ENCODE measurements at places on chromosomes 2 and 18.

DNA sequence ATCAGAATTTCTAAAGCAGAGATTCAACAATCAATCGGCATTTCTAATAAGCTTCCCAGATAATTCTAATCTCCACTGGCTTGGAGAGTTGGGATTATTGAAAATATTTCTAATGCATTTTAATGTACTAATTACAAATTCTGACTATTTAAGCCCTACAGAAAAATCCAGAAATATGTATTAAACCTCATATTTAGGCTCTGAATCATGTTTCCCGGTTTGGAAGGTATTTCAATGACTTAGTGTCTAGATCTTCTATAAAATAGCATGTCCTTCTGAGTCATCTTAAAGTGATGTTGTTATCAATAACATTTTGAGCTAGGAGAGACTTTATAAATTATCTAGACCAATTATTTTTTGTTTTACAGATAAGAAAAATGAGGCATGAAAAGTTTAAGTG, 258.8 kb upstream of the NRXN1 start:
- DNase-seq: no peak

DNA sequence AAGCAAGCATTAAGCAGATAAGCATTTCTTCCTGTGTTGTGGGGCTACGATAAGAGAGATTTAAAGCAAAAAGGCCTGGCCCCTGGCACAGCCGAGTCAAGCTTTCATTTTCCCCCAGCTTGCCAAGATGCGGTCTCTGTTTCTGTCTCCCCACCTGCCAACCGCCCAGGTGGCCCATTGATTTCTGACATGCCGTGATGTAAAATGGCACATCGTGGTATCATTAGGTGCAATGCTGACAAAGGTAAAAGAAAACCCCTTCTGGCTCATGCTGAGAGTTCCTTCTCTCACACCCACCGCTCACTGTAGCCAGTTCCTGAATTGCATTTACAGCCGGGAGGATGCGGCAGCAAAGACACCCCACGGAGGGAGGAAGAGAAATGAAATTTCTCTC, 62.8 kb downstream of the BOD1L2 start:
- no peak for DNase-seq

- no peak for DNase-seq
These were observed 137.5 kb downstream of the LYPD6B start for GRCh38 chr2:149175956-149176355.

- DNase-seq: no peak
These were observed 389.6 kb downstream of the TRIB2 start for GRCh38 chr2:13106302-13106701.

DNA sequence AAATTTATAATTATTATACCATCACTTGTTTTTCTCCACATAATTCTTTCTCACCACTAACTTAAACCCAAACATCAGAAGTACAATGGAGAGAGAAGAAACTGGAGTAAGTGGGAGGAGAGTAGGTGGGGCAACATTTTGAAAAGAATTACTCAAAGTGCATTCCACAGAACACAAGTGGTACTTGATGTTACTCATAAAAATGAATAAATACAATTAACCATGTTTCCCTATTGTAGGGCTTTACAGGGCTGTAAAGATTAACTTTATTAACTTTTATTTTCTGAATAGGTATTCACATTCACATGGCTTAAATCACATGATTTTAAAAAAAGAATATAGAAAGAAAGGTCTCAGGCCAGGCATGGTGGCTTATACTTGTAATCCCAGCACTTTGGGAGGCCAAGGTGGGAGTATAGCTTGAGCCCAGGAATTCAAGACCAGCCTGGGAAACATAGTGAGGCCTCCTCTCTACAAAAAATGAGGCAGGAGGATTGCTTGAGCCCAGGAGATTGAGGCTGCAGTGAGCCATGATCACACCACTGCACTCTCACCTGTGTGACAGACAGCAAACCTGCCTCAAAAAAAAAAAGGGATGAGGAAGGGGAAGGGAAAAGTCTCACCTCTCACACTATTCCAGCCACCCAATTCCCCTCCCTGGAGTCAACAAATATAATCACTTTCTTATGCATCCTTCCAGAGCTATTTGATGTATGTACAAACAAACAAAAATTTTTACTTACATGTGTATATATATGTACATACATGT, 47.1 kb downstream of the KCNG3 start:
- DNase-seq: no peak

DNA sequence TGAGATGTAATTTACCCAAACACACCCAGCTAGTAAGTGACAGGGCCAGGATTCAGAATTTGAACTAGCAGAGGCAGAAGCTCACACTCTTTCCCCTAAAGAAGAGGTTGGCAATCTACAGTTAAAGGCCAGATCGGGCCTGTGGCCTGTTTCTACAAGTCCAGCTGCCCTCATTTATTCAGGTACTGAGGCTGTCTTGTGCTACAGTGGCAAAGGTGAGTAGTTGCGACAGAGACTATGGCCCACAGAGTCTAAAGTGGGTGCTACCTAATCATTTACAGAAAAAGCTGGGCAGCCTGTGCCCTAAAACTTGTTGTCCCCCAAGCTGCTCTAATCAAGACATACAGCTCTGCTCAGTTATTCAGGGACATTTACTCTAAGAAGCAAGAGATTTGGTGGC, 86.8 kb downstream of the RTN4 start:
- no peak for DNase-seq

- no peak for DNase-seq
These were observed 30.4 kb upstream of the KLHL29 start for GRCh38 chr2:23354554-23354953.

GRCh38 chr18:59633961-59634485, 63.2 kb downstream of the CCBE1 start:
- DNase-seq: no peak

GRCh38 chr18:31648966-31649429, 35.4 kb downstream of the B4GALT6 start:
- DNase-seq: no peak

- no peak for DNase-seq
These were observed 151.1 kb downstream of the GALNT1 start for GRCh38 chr18:35732636-35733035.

GRCh38 chr18:76260941-76261472, 234.0 kb downstream of the ZNF516 start:
- no peak for DNase-seq

DNA sequence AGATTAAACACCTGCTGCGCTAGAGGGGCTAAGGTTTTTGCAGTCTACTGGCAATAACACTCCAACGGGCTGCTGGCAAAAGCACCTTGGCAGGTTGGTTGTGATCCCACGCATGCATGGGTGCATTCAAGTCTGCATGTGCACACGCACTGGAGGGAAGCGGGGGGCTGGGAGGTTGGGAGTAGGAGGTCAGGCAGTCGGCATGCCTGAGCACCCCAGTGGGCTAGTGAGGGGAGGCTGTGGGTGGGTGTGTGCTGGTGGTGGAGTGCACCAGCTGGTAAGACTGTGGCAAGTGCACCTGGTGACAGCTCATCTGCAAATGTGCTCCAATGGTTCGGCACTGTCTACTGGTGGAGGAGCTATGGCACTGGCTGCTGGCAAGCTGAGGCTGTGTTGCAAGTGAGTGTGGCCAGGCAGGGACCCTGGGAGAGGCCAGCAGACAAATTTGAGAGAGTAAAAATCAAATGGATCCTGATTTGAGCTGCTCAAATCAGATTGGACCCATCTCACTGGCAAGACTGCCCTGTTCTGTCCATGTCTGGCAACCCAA, 460.6 kb upstream of the DSEL start:
- no peak for DNase-seq

GRCh38 chr18:55695091-55695490, 107.1 kb upstream of the TCF4 start:
- no peak for DNase-seq

DNA sequence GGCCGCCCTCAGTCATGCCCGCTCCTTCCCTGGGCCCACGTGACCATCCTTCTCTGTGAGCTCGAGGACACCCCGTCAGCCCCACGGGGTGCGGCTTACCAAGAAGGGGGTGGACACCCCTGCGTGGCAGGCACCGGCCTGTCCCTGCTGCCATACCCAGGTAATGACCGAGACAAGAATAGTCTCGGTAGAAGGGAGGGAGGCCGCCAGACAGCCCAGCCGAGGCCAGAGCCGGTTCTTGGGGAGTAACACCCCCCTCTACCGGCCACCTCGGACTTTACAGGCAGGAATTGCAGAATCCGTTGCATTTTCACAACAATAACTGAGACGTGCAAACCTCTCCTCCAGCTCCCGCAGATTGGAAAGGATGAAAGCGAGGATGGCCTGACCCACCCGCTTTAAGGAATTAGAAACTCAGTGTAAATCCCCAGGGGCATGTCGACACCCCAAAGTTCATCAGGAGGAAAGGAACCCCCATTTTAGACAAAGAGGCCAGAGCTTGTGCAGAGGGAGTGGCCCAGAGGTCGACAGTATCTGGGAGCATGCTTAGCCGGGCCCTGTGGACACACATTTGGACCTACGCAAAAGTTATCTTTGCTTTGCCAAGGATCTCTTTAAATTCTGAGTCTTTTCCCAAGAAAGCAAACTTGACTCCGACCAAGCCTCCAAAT, 60.1 kb upstream of the GLI2 start:
- DNase-seq: no peak

DNA sequence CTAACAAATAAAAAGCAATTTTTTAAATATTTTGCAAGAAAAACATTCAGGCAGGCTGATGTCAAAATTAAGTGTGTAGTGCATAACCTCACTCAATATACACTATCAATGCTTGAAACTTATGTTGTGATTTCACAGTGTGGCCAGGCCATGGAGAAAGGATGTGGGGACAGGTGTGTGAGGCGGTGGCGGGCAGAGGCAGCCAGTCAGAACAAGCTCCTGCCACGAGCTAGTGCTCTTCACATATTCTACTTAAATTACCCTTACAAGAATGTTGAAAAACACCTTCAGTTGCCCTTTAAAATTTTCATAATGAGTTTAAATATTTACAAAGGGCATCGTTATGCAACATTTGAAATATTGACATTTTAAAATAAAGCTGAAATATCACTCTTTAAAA, 43.2 kb downstream of the CYB5A start:
- no peak for DNase-seq

DNA sequence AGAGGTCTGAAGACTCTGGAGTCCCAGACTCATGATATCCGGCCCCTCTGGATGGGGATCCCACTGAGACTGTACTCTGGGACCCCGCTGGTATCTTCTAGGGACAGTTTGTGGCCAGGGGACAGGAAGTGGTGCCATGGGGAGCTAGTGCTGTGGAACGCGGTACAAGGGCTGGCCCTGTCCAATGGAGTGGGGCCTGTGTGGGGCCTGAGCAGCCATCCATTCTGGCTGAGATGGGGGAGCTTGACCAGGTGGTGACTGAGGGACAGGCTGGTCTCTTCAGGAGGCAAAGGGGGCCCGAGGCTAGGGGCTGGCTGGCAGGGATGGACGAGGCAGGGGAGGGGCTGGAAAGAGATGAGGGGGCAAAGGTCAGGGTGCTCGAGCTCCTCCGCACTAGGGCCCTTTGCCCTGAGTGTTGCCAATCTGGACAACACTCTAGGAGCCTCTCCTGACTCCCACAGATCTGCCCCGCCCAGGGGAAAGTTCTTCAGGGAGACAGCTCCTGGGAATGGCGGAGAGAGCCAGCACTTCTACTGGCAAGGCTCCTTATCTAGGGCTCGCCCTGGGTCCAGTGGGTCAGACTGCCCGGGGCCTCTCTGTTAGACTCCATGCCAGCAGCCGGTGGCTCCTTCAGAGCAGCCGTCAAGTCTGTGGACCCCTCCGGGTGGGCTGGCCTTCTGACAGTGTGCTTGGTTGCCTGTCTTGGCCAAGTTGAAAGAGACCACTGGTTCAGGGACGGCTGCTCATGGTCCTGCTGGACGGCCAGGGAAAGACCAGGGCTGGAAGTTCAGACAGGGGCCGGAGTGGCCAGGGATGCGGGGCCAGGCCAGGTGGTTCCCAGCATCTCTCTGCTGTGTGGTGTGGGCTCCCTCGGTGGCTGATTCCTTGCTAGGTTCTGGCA, 12.3 kb downstream of the MALL start:
- DNase-seq: no peak

DNA sequence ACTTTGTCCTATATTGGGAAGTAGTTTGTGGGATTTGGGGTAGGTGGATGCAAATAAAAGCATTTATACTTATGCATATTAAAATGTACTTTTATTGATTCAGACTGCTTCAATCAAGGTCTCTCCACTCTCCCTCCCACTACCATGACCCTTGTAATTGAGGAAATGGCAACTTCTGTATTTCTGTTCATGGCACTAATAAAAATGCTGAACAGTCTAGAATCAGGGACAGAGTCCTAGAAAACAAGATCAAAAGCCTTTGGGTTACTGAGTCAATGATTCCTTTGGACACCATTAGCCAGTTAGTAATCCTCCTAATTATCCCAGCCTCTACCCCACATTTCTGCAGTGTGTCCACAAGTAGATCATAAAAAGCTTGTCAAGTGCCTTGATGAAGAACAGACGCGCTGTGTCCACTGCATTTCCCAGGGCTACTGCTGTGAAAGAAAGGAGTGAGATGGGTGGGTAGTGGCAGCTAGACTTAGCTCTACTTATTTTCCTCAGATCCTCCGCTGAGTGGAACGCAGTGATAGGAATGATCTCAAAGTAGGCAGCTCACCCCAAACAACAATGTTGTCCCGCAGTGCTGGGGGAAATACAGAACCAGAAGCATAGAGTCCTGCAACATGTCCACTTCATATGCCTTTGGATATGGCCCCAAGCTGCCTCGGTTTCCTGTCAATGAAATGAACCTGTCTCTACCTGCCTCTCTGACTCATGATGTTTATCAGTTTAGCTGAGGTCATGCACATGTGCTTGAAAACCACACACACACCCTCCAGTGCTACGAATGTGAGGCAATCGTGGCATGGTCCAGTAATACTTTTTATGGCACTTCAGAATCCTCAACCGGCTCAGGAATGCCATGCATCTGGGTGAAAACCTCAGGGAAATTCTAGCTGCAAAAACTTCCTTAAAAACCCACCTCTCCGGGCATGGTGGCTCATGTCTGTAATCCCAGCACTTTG, 115.5 kb downstream of the COL6A3 start:
- peak; percentile 50 for DNase-seq

Data from NCI-H187 (cell line).